ENCODE measurements at places on chromosomes 6 and 20.

DNA sequence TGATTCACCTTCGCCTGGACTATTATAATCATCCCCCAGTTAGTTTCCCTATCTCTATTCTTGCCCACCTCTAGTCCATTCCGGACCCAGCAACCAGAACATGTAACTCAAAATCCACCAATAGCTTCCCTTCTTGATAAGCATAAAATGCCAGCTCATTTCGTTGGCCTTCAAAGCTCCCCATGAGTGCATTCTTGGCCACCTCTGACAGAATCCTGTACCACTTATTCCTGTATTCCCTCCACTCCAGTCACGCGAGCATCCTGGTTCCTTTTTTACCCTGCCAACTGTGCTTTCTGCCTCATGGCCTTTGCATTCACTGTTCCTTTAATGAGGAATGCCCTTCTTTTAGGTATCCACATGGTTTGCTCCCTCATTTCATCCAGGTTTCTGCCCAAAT is 36.7 kb downstream of the CYP24A1 start:
- no peaks in the 10 kb centered on the region for H3K4me1 ChIP-seq
- no peak overlapping the region for H3K4me3 ChIP-seq
- no peaks in the 10 kb centered on the region for H3K27me3 ChIP-seq
- DNase-seq: no peak
- no peak overlapping the region for H3K27ac ChIP-seq

DNA sequence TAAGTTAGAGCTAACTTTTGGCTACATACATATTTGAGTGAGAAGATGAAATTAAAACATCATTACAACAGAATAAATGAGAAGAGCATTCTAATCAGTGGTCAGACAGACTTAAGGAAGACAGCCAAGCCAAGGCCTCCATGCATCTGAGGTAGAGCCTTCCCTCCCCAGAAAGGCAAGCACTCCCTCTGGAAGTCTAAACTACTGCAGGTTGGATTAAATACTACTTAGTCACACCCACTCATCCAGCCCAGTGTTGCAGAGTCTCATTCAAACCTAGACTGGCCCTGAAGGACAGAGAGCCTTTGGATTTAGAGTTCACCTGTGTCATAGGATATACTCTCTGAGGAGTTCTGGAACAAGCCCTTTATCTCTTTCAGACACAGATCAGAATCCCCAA is 29.2 kb downstream of the TMX4 start:
- no peak overlapping the region for H3K27ac ChIP-seq
- H3K4me3 ChIP-seq: no peak overlapping the region
- no peaks in the 10 kb centered on the region for H3K36me3 ChIP-seq
- no peaks in the 10 kb centered on the region for H3K27me3 ChIP-seq
- DNase-seq: no peak

DNA sequence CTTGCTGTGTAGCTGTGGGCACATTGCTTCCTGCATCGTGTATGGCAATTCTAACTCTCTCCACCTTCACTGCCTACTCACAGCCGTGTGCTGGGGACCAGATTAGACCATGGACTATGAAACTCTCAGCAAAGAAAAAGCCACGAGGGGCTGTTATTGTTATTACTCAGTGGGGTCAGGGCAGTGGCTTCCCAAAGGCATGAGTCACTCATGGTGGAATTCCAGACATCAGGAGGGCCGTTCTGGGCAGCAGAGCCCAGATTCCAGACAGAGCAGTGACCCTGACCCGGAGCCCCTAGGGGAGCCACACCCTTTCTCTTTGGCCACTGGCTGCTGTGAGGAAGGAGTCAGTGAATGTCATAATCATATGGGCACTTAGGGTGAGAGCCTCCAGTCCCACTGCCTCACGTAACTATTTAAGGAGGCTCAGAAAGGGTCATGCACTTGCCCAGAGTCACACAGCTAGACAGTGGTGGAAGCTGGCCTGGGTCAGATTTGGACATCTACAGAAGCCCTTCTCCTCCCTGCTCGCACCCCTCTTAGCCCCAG is 22.2 kb upstream of the CCN5 start:
- H3K27ac ChIP-seq: peak overlapping the region; percentile 78
- H3K36me3 ChIP-seq: no peaks in the 10 kb centered on the region
- DNase-seq: no peak
- H3K4me1 ChIP-seq: no peaks in the 10 kb centered on the region
- H3K4me3 ChIP-seq: no peak overlapping the region
- no peaks in the 10 kb centered on the region for H3K27me3 ChIP-seq

DNA sequence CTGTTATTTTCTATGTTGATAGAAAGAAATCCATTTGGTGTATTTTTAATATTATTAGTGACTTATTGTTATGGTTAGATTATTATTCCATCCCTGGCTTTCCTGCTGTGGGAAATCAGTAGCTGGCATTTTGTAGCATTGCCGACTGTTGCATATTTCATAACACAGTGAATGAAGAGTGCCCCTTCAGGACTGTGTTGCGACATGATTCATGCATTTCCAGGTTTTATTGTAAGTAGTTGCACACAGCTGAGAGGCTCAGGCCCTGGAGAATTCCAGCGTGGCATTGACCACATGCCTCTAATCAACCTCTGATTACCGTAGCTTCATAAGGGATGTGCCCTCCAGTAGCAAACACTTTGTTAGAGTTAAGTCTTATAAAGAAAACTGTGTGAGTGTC is 263.9 kb downstream of the FARS2 start:
- H3K27me3 ChIP-seq: no peaks in the 10 kb centered on the region
- no peaks in the 10 kb centered on the region for H3K4me1 ChIP-seq
- DNase-seq: no peak
- no peak overlapping the region for H3K4me3 ChIP-seq
- H3K27ac ChIP-seq: no peak overlapping the region

GRCh38 chr6:52513464-52513863 is 63.4 kb downstream of the TRAM2 start:
- DNase-seq: no peak
- H3K36me3 ChIP-seq: no peaks in the 10 kb centered on the region
- H3K27me3 ChIP-seq: no peaks in the 10 kb centered on the region

DNA sequence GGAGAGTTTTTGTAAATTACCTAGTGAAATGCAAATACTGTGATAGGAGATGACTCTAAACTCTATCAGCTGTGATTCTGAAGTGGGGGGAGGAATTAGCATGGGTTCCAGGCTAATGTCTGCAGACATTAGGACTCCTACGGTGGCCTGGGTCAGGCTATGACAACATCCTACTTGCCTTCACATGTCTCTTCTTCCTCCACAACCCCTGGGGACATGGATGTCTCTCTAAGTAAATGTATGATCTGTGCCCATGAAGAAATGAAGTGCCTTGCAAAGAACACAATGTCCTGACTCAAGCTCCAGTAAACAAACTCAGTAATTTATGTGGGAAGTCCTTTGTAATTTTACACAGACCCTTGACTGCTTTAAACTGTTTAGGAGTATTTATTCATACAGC is 165.8 kb upstream of the EEF1E1 start:
- no peaks in the 10 kb centered on the region for H3K4me1 ChIP-seq
- H3K27ac ChIP-seq: no peak overlapping the region
- peaks cover 5% of the 10 kb centered on the region for H3K27me3 ChIP-seq
- DNase-seq: no peak

GRCh38 chr20:62860924-62861691 is 514 bp downstream of the TCFL5 start:
- no peaks in the 10 kb centered on the region for H3K4me1 ChIP-seq
- no peaks in the 10 kb centered on the region for H3K27me3 ChIP-seq
- H3K36me3 ChIP-seq: no peaks in the 10 kb centered on the region
- peak overlapping the region; percentile 82 for H3K27ac ChIP-seq
- H3K4me3 ChIP-seq: peak overlapping the region; percentile 88

GRCh38 chr6:148543540-148543939 is 200.9 kb downstream of the SASH1 start:
- H3K27ac ChIP-seq: no peak overlapping the region
- H3K36me3 ChIP-seq: peaks cover 11% of the 10 kb centered on the region
- DNase-seq: no peak
- no peak overlapping the region for H3K4me3 ChIP-seq
- no peaks in the 10 kb centered on the region for H3K27me3 ChIP-seq
- H3K4me1 ChIP-seq: no peaks in the 10 kb centered on the region

DNA sequence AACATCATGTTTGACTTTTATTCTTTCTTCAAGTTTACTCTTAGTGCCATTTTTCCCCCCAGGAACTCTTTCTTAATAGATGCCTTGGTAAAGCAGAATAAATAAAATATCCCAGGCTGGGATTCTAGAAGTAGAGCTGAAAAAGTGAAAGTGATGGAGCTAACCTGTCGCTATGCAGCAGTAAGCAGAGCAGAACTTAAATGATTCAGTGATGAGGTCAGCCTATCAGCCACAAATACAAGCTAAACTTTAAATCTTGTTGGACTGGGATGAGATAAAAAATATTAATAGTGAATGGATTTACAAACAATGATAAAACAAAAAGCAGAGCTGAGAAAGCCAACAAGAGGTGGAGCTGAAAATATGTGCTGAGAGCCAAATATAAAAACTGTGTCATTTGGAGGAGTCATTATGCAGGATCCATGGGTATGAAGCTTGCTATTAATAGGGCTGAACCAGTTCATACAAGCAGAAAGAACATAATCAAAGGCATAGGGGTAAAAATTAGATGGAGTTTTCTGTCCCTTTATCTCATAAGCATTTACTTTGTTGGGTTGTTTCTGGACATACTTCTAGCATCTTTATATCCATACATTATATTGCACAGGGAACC is 877.8 kb downstream of the EPHA7 start:
- H3K4me1 ChIP-seq: no peaks in the 10 kb centered on the region
- H3K4me3 ChIP-seq: no peak overlapping the region
- no peaks in the 10 kb centered on the region for H3K27me3 ChIP-seq
- H3K27ac ChIP-seq: no peak overlapping the region
- DNase-seq: no peak

GRCh38 chr6:71049198-71049770 is 92.4 kb upstream of the B3GAT2 start:
- H3K36me3 ChIP-seq: no peaks in the 10 kb centered on the region
- H3K27ac ChIP-seq: no peak overlapping the region
- DNase-seq: no peak
- H3K4me1 ChIP-seq: no peaks in the 10 kb centered on the region
- no peaks in the 10 kb centered on the region for H3K27me3 ChIP-seq
- no peak overlapping the region for H3K4me3 ChIP-seq

- no peak overlapping the region for H3K4me3 ChIP-seq
- H3K36me3 ChIP-seq: no peaks in the 10 kb centered on the region
- H3K27ac ChIP-seq: no peak overlapping the region
- H3K27me3 ChIP-seq: peaks cover 15% of the 10 kb centered on the region
These were observed 6.1 kb downstream of the SLC32A1 start for GRCh38 chr20:38730167-38730988.

Measured in breast epithelium (tissue), 4 donors.